ENCODE measurements at places on chromosomes 7 and 10.

- no peak for DNase-seq
Measured at GRCh38 chr10:87694011-87694794, 34.5 kb downstream of the PAPSS2 start.

DNA sequence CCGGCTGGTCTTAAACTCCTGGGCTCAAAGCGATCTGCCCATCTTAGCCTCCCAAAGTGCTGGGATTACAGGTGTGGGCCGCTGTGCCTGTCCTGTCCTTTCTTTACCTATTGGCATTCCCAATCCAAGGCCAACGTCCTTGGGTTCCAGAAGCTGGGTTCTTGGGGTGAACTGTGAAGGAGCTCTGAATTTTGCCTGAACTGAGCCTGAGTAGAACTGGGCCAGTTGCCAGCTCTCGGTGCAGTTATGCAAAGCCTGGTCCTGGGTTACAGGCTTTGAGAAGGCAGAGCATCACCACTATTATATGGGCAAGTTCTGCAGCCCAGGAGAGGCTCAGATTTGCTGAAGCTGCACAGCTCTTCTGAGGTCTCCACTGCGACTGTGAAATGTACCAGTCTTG is 24.6 kb upstream of the SH2D4B start:
- DNase-seq = no peak

- DNase-seq = no peak
Measured at GRCh38 chr7:34041707-34042106, 136.4 kb downstream of the BMPER start.

GRCh38 chr7:36884351-36884750 is 160.1 kb upstream of the AOAH start:
- no peak for DNase-seq

DNA sequence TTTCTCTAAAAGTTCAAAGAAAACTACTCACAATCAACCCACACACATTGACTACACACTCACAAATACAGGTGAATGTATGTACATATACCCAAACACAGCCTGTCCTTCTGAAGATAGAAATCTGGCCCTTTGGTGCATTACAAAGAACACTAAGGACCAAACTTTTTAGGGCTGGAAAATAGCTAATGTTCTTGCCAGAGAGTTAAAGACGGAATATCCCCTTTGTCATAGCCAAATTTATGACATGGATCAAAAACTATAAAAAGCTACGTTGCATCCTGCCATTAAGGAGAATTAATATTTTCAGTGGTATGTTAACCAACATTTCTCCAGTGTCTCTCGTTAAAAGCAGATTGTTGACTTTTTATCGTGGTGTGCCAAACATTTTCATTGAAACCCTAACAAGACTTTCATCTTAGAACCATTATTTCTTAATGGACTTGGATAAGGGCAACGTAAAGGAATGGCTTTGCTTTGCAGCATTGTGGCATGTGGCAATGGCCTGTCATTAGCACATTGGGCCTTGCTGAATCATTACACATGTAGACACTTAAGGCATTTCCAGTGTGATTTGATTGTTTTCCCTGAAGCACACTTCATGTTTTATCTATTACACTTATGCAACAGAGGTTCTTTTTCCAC is 150.9 kb upstream of the MEOX2 start:
- DNase-seq = no peak

GRCh38 chr7:47739891-47740290 is 158.0 kb upstream of the TNS3 start:
- DNase-seq = no peak

GRCh38 chr7:26857170-26857505 is 7.3 kb downstream of the SKAP2 start:
- no peak for DNase-seq

DNA sequence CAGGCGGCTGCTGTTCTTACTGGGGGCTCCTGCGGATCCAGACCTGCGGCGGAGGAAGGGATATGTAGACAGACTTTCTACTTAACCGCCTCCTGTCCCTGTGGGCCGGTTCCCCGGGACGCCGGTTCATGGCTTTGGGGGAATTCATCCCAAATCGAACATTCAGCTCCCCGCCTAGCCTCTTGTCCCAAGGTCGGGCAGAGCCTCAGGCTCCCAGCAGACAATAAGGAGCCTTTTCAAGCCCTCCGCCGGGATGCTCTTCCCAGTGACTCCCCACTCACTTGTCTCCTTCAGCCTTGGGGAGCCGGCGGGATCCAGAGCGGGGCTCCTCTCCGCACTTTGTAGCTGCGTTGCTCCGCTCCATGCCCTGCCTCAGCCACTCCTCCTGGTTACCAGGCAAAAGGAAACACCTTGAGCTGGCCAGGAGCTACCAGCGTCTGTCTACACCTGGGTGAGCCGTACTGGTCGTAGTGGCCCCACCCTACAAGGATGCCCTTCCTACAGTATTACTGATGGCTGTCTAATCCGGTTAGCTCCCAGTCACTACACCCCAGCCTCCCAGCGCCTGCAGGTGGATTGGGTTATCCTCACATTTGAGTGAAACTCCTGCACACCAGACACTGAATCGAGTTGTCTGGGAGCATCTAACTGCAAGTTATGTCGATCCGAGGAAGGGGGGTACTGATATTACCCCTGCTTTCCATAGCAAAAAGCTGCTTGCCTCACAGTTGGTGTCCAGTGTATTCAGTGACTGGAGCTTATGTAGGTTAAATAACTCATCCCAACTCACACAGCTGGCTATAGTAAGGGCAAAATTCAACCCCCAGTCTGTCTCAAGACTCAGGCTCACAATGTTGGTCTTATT is at the start of gene C10orf95:
Gene C10orf95, minus strand, starts transcription at position 439 of the 865 bp plus-strand sequence. CDS start 450 bp downstream, outside the sequence.
- no peak for DNase-seq

DNA sequence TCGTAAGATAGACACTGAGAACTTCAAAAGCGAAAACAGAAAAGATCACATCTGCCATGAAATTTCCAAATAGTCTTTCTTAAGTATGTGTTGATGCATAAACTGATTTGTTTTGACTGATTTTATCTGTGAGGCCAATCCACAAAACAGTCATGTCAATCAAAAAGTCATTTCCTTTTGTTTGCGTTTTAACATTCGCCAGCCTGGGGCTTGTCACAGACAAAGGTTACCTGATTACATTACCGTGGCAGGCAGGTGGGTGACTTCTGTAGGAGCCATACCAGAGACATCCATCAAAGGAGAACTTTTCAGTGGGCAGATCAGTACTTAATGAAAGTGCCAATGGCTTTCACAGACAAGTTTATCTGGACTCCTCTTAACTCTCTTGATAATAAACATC is 45.5 kb upstream of the BET1 start:
- DNase-seq = no peak

DNA sequence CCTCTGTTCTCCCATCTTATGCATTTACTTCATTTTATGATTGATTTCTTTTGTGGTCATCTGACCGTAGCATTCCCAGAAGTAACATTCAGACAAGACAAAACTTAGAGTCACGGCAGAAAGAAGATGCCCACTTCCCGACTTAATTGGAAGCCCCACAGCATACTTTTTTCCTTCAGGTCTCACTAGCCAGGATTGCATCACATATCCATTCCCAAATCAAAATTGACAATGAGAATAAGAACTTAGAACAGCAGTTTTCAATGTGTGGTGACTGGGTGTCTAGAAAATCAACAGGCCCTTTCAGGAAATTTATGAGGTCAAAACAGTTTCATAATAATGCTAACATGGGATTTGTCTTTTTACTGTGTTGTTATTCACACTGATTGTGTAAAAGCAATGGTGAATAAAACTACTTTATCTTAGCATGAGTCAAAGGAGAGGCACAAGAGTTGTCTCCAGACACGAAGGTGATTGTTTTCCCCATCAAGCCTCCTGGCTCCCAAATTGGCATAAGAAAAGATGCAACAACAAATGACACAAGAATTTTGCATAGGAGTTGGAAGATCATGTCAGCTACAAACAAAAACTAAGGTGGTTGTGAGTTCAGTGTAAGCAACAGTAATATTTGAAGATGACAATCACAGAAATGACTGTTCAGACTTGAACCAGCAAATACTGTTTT is 493.9 kb downstream of the HTR7 start:
- no peak for DNase-seq

DNA sequence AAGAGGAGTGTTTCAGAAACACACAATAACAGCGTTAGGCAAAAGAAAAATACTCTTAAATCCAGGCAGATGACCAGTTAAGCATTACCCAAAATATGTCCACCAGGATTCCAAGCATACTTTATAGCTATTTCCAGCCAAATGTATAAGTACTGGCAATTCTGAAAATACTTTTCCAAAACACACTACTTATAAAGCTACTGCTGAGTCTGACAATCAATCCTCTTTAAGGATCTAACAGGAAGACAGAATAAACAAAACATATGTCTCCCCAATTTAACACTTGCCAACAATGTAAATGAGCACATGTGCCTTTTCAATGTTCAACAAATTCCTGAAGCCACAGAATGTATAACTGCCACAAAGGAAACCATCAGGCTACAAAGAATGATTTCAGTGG is 370.9 kb downstream of the SORCS1 start:
- no peak for DNase-seq

GRCh38 chr10:132603851-132604533 is 66.4 kb downstream of the INPP5A start:
- DNase-seq = no peak

DNA sequence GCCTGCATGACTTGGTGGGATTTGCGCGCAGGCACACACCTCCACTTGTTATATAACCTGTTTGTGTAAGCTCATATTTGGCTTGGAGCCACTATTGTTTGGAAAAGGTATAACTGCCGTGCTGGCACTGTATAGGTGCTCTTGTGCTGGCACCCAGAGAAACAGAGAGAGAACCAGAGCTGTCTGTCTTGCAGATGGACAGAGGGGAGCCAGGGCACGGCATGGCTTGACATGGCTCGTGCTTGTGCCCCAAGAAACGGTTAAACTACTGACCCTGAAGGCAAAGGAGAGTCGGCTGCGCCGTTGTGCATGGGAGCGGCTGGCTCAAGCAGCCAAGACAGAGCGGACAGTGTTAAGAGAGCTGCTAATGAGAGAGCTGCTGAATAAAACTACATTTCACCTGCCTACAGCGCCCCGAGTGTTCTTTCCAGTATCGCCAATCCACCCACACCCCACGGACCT is 23.2 kb downstream of the RAPGEF5 start:
- no peak for DNase-seq

- DNase-seq = no peak
Measured at GRCh38 chr10:78148216-78148960, 114.7 kb downstream of the RPS24 start.

DNA sequence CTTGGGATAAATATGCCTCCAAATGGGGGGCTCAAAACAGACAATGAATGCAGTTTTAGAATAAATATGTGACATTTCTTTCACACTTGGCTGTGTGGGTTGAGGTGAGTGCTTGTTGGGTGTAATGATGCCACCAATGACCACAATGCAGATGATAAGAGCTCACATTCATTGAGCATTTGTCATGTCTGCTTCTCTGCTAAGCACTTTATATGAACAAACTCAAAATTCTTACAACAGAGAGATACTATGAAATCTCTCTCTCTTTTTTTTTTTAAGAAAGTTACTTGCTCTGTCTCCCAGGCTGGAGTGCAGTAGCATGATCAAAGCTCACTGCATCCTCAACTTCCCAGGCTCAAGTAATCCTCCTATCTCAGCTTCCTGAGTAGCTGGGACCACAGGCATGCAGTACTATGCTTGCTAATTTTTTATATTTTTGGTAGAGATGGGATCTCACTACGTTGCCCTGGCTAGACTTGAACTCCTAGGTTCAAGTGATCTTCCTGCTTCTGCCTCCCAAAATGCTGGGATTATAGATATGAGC is 185.4 kb downstream of the JCAD start:
- DNase-seq = no peak

DNA sequence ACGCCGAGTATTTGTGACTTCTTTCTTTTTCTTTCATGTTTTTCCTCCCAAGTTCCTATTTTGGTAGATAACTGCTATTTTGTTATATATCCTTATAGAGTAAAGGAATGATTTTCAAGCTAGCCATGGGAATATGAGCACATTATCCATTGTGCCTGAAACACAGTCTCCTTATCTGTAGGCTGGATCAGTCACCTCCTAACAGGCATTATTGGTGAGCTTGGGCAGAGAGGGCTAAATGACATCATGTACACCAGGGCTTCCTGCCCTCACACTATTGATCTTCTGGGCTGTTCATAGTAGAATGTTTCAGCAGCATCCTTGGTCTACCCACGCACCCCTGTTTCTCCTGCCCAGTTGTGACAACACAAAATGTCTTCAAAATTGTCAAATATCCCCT is 88.1 kb upstream of the CTBP2 start:
- DNase-seq = no peak

All from hematopoietic multipotent progenitor cell (in vitro differentiated cells).